ENCODE measurements at places on chromosomes 5 and 9.

DNA sequence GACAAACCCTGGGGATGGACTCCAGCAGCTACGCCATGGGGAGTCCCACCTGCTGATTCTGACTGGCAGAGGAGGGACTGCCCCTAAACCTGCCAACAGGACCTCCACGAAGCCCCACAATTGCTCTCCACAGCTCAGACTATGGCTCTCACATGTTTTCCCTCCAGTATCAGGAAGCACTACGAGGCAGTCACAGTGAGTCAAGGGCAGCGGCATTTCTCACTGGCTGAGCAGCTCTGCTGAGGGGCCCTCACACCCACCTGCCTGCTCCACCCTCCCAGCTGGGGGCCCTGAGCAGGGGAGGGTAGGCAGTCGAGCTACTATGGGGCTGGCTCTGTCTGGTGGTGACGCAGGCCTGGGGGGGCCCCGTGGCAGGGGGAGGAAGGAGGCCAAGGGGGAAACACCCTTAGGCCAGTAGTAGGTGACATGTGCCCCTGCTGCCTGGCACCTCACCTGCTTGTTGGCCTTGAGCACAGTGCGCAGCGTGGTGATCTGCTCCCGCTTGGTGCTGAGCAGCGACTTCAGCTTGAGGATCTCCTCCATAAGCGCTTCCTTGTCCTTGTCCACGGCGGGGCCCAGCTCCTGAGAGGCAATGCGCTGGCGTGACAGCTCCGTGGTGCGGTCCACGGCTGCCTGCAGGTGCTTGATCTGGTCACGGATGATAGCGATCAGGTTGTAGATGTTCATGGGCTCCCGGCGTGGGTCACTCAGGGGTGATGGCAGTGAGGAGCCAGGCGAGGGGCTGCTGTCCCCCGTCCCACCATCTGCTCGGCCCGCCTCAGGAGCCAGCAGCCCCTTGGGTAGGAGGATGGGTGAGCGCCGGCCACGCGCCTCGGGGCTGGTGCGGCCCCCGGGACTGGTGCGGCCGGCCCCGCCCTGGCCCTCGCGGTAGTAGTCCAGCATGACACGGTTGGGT lies 46.3 kb downstream of the BICD2 start:
- DNase-seq = no peak

- DNase-seq = no peak
Observed at GRCh38 chr5:75510836-75511434, 494 bp downstream of the CERT1 start.

- peak; percentile 38 for DNase-seq
Observed at GRCh38 chr9:125472926-125473701, 211.5 kb downstream of the GAPVD1 start.

DNA sequence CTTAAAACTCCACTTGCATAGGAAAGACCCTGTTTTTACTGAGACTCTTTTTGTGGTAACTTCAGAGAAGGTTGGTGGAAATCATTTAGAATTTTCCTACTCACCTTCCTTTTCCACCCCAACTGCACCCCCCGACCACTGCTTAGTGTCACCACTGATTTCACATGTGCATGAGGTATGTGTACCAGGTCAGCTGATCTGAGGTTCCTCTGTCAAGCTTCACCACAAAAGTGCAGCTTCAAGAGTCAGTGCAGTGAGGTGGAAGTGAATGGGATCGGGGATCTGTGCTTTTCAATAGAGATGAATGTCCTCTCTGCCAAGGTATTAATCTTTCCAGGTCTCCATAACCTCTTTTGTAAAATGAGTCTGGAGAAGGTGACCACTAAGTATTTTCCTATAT lies 260.5 kb upstream of the WWC1 start:
- DNase-seq = no peak

DNA sequence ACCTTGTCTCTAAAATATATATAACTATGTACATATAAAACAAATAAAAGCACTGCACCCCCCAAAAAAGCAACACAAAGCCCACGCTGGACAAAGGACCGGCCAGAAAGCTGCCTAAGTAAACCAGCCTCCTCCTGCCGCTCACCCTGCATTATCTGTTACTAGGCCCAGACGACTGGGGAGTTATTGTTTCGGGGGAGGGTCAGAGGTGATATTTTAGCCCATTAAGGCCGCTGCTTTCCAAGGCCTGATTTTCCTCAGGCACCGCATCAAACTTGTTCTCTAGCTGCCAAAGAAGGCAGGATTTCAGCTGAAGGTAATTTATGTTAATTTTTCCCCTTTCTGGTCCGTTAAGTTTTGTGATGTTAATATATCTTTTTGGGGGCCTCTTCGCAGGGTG lies 44.0 kb upstream of the CTNNA1 start:
- no peak for DNase-seq

DNA sequence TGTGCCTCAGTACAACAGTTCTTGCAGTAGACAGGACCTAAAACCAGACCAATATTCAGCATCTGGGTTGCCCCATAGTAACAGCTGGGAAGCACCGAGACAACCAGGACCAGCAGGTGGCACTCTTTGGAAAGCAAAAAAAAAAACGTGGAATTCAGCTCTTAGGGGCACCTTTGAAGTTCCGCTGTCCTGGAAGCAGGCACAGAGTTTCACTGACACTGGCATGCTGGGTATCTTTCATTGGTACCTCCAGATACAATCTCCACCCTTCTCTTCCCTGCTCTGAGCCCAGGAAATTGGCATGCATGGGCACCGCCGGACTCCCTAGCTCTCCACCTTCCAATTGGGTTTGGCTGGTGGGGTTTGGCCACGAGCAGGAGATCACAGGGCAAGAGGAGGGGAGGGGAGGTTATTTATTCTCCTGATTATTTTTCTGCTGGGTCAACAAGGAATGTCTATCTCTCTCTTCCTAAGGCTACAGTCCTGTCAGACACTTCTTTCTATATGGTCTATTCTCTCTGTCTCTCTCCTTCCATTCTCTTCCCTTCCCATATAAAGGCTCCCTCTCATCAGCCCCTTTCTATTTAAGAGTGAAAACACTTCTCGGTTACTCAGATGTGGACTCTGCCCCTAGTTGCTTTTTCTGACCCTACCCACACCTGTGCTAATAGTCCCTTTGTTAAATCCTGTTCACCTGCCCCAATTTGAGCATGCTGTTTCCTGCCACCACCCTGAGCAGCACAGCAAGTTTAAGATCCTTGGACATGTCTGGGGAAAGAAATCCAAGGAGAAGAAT lies 1.9 kb upstream of the IDNK start:
- no peak for DNase-seq

- no peak for DNase-seq
Observed at GRCh38 chr9:135677641-135678168, 14.6 kb downstream of the LCN9 start.
